Right atrium auricular region (tissue), 2 donors: ENCODE measurements at places on chromosomes 12 and 14.

DNA sequence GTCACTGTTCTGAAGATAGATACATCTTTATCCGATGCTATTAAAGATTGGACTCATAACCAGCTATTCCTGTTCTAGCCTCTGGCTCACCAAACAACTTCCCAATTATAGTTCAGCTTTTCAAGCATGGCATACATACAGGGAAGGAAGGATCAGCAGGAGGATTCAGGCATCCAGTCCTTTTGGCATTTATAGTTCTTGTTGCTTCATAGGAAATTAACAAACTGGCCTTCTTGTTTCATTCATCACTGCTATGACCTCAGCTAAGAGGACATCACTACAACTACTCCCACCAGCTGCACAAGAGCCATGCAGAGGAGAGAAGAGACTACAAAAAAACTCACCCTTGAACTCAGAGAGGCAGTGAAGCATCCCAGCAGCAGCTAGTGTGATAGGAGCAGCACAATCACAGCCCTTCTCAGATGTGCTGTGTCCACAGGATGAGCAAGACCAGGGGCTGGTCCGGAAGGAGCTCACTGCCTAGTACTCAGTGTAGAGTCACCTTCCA is 100.5 kb downstream of the SPTSSA start:
- DNase-seq = no peak

DNA sequence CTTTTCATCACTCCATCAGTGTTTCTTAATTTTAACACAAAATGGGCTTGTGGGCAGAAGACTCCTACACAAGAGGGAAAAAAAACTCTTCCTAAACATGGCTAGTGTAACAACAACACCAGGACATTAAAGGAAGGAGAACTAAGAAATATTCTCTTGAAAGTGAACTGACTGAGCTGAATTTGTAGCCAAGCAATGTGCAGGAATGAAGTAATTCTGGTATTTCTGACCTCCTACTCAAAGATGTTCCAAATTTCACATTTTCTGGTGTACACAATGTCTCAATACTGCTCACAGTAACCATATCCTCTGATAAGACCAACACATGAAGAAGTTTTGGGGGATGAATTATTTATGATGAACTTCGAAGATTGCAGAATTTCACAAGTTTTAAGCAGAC is 357.3 kb downstream of the DUSP6 start:
- no peak for DNase-seq

- DNase-seq = no peak
Measured at GRCh38 chr12:23631786-23632377, 317.6 kb downstream of the SOX5 start.

DNA sequence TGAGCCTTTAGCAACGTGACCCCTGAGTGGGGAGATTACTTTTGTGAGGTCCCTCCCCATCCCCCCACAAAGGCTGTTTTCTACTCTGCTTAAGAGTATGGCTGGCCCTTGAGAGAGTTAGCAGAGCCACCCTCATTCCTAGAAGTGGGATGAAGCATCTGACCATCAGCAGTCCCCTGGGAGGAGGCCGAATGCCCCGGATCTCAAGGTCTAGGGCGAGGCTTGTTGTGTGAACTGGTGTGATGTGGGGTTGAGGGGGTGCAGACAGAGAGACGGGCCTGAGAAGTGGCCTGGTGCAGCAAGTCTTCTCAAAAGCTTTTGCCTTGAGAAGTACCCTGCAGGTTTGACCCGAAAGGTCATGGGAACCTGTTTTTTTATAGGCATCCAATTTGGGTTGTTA is 153.0 kb upstream of the FKBP4 start:
- no peak for DNase-seq

DNA sequence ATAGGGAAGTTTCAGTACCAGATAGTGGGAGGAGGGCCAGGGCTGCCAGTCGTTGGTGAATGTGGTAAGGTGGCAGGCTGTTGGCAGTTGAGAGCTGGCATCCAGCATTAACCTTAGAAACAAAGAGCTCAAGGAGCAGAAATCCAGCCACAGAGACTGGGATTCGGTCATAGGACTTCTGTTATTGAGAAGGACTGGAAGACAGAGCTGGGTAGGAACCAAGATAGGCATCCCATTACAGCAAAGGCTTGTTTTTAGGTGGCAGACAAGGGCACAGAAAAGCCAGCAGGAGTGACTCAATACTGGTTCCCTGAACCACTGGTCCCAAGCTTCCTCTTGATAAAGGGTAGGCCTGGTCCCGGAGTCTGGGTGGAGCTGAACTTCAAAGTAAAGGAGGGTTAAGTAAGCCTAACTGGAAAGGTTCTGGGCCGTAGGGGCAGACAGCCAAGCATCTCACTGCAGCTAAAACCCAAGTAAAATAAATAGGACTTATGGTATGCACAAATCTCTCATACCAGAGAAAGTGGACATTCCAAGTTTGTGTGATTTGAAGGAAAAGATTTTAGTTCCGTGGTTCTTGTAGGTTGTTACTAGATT is 147.9 kb downstream of the ETV6 start:
- DNase-seq = no peak

- no peak for DNase-seq
Measured at GRCh38 chr12:105267711-105268110, 31.7 kb upstream of the APPL2 start.

DNA sequence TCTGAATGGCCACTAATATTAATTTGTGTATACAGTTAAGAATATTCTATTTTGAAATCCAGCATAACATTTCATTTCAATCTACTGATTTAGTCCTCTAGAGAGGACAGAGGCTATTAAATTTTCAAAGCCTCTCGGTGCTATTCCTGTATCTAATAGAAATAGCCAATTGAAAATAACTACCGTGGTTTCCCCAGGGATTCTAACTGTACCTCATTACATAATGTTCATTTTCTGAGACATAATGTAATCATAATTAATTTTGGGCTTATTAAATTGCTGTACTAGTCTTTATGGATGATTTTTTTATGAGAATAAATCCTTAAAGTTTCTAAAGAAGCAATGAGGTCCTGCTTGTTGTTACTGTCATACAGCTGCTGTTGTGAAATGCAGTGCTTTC is 38.6 kb upstream of the ACSS3 start:
- no peak for DNase-seq

DNA sequence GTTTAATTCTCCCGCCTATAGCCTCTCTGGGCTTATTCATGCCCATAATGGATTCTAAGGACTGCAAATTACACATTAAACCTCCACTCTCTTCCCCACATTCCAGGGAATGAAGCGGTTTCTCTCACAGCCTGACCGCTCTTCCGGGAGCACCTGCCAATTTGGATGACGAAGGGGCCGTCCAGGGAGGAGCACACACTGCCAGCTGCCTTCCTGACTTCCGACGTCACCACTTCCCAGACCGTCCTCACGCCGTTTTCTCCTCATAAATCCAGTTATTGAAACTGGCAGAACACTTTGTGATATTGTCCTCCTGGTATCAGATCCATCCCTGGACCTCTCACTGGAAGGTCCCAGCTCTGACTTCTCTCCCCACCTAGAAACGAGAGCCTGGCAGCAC is 87.6 kb downstream of the GCH1 start:
- no peak for DNase-seq

DNA sequence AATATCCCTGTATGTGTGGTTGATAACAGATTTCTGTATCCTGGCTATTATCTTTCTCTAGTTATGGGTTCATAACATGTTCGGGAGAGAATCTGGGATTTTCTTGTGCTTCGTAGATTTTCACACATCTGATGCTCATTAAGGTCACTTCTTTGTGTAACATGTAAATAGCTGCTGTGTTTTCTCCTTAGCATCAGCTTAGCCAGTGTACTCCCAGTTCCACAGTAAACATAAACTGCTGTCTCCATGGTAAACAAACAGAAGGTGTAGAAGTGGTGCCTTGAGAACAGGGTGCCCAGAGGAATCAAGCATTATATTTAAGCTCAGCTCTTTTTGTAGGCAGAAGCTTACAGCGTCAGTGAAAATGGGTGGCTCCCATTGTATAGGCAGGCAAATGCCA is 88.0 kb downstream of the ANO6 start:
- no peak for DNase-seq

- DNase-seq = no peak
Measured at GRCh38 chr12:46269429-46270241, 792 bp upstream of the SLC38A1 start.

GRCh38 chr12:3266638-3267037 is 189.5 kb downstream of the TSPAN9 start:
- DNase-seq = no peak

DNA sequence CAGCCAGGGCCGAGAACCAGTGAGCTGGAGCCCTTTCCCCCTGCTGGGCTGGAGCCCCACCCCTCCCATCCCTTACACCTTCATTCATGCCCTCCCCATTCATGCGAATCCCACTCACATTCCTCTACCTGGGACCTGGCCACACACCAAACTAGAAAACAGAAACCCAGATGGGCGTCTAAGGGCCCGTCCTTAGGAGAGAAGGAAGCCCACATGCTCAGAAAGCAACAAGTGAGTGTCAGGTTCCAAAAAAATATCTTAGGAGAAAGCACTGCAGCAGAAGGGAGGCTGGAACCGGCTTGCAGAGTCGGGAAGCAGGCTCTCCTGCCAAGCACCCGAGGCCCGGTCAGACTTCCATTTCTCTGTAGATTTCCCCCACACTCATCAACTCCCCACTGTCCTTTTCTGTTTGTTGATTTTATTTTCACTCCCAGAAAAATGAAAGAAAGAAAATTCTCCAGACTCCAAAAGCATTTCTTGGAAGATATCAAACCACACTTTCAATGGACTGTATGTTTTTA is 13.6 kb downstream of the BCL11B start:
- DNase-seq = no peak

GRCh38 chr14:84080944-84081343 is 1449.0 kb upstream of the FLRT2 start:
- DNase-seq = no peak

DNA sequence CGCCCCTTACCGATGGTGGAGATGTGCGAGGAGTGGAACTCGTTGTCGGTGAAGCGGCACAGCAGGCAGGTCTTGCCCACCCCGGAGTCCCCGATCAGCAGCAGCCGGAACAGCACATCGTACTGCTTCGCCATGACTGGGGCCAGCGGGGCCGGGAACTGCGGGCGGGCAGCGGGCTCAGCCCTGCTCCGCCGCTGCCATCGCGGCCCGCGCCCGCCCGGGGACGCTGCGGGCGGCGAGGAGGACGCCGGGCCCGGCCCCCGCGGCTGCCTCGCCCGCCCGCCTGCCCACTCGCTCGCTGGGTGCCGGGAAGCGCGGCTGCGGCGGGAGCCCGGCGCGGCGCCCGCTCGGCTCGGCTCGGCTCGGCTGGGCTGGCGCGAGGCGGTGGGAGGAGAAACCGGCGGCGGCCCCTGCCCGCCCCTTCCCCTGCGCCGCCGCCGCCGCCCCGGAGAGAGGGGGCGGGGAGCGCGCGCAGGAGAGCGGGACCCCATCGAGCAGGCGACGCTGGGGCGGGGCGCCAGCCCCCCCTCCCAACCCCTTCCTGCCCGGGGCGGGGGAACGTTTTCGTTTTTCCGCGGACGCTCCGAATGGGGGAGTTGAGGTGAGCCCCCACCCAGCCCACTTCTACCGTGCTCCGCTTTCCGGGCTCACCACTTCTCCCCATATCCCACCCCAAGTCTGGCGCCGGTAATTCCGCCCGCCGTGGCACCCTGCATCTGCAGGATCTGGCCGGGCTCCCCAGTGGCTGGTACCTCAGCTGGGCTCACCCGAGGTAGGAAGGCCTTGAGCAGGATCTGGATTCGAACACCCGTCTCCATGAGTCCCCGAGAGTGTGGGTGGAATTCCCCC is at the start of gene RAB15:
Gene RAB15, minus strand, starts transcription at position 394 of the 849 bp plus-strand sequence. Its CDS starts 260 bp downstream, at position 134.
- no peak for DNase-seq

- DNase-seq = no peak
Measured at GRCh38 chr12:69066492-69067373, 133.8 kb upstream of the CPM start.

- no peak for DNase-seq
Measured at GRCh38 chr14:52443506-52443905, 108.8 kb downstream of the TXNDC16 start.

- DNase-seq = no peak
Measured at GRCh38 chr12:10408842-10409241, 715 bp downstream of the KLRC4 start.

DNA sequence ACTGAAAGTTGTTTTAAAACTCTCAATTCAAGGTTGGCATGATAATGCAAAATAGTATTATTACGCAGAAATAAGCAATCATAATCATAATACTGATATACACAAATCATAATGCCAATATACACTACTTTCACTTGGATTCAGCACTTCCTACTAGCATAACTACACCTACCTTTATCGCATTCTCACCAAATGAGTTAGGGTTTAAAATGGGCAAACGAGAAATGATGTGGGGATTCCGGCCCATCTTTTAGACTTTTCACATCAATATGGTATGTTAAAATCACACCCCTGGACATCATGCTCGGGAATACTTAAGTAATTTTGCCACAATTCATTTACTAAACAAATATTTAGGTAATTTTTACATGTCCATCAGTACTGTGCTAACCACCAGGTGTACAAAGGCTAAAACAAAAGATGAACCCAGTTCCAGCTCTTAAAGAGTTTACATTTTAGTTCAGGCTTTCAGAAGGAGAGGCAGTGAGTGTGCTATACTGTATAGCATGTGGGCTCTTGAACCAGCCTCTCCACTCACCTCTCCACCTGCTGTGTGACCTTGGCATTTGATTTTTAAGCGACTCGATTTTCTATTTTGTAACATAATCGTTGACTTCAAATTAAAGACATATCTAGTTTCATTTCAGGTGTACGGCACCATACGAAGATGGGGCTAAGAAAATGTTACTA is 1.1 kb upstream of the USP15 start:
- DNase-seq = no peak

DNA sequence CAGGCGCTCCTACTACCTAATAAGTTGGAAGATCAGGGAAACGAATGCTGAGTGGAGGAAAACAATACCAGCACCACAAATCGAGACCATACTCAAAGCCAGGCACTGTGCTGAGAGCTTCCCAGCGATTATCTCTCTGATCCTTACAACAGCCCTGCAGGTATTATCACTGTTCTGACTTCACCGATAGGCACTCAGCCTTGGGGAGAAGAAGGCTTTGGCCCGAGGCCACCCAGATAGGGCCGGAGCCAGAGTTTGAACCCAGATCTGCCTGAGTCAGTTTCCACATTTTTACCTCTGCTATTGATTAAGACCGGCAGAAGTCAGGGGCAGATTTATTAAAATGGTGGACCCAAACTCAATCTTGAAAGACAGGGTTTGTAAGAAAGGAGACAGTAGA is 4.9 kb downstream of the SVOP start:
- no peak for DNase-seq
